Natural killer cell (primary cell): ENCODE measurements at places on chromosomes 7 and 10. TPM values are rescaled to one million over a fixed set of nuclear protein-coding genes. Genes with fewer than 3 reads are reported as not detected.

- no peak for DNase-seq
- H3K36me3 ChIP-seq: peaks cover 79% of the 10 kb centered on the region
- no peak overlapping the region for H3K27ac ChIP-seq
- H3K27me3 ChIP-seq: no peaks in the 10 kb centered on the region
- no peaks in the 10 kb centered on the region for H3K4me1 ChIP-seq
Measured at GRCh38 chr10:124989526-124989925, 47.6 kb downstream of the ZRANB1 start.

Gene UNC5B
- 0.09 TPM for total RNA-seq

Gene FAM241B
- total RNA-seq: not detected

- H3K36me3 ChIP-seq: no peaks in the 10 kb centered on the region
- DNase-seq: no peak
- no peaks in the 10 kb centered on the region for H3K4me1 ChIP-seq
- no peaks in the 10 kb centered on the region for H3K27me3 ChIP-seq
- H3K4me3 ChIP-seq: no peak overlapping the region
- H3K27ac ChIP-seq: no peak overlapping the region
Measured at GRCh38 chr10:71087622-71088021, 124.7 kb upstream of the UNC5B start.

- H3K4me3 ChIP-seq: no peak overlapping the region
- no peak overlapping the region for H3K27ac ChIP-seq
- peaks cover 5% of the 10 kb centered on the region for H3K4me1 ChIP-seq
- H3K27me3 ChIP-seq: peaks cover 24% of the 10 kb centered on the region
- H3K36me3 ChIP-seq: no peaks in the 10 kb centered on the region
Measured at GRCh38 chr7:73647725-73648592, 19.7 kb upstream of the VPS37D start.

GRCh38 chr10:79044846-79045245 lies 23.9 kb upstream of the ZMIZ1 start:
- peaks cover 4% of the 10 kb centered on the region for H3K27me3 ChIP-seq
- no peak overlapping the region for H3K27ac ChIP-seq
- no peak for DNase-seq
- no peaks in the 10 kb centered on the region for H3K36me3 ChIP-seq

DNA sequence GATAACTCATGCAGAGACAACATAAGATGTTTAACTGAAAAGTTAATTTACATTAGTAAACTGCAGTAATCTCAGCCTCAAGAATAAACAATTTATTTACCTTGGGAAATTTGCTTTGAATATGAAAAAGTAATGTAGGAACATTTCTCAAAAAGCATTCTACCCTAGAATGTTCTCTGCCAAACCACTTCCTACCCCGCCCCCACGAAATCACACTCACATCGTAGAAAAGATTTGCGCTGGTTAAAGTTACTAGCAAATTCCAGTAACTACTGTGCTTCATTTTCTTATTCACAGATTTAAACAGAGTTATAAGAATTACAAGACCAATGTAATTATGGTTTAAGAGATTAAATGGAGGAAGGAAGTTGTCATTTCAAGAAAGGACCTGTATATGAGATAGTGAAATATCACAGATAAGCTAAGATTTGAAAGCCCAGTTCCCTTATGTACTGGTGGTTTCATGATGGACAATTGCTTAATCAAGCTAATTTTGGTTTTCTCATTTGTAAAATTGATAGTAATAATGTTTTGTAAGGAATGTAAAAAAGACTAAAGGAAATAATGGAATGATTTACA lies 175.4 kb downstream of the GNAI1 start:
- H3K36me3 ChIP-seq: no peaks in the 10 kb centered on the region
- no peak overlapping the region for H3K4me3 ChIP-seq
- no peak overlapping the region for H3K27ac ChIP-seq
- H3K4me1 ChIP-seq: no peaks in the 10 kb centered on the region
